T-helper 1 cell treated with Interleukin-12 subunit alpha and Interleukin-12 subunit beta and Interleukin-4 antibody, amounts not matched to agents 30 ng/mL and 1 ng/mL, for 36 hours (primary cell): ENCODE measurements at places on chromosomes 3 and 15. TPM values are rescaled to one million over a fixed set of nuclear protein-coding genes. Genes with fewer than 3 reads are reported as not detected.

Gene MOBP
- not detected in 2 replicates for total RNA-seq

Gene IL20RB
- total RNA-seq = 1.6 and 2.0 TPM in 2 replicates

Gene SLC38A3
- not detected in 2 replicates for total RNA-seq

Gene ZCWPW2
- total RNA-seq = 0.12 TPM in 1 of 2 replicates, not detected in the other

Gene SH2D7
- 0.07 and 0.27 TPM in 2 replicates for total RNA-seq

Gene XCR1
- 0.05 TPM in 2 replicates for total RNA-seq

Gene LSAMP
- not detected in 2 replicates for total RNA-seq

Gene COL6A5
- total RNA-seq = 0.05 and 0.15 TPM in 2 replicates

Gene FMN1
- total RNA-seq = 0.05 TPM in 1 of 2 replicates, not detected in the other

Gene CP
- total RNA-seq = not detected in 2 replicates

Gene PYGO1
- total RNA-seq = not detected in 2 replicates

Gene TWF2
- total RNA-seq = 117 and 132 TPM in 2 replicates

Gene RHCG
- not detected in 2 replicates for total RNA-seq

Gene CAPN3
- total RNA-seq = 4.5 and 4.8 TPM in 2 replicates

Gene CCR1
- 78.2 and 80.0 TPM in 2 replicates for total RNA-seq

Gene GCSAM
- total RNA-seq = 5.3 and 5.7 TPM in 2 replicates

Gene SLC28A2
- total RNA-seq = not detected in 2 replicates

Gene HDGFL3
- 82.3 and 87.0 TPM in 2 replicates for total RNA-seq

Gene PDIA5
- total RNA-seq = 23.4 and 24.9 TPM in 2 replicates

Gene PLA2G4B
- total RNA-seq = 12.9 and 15.6 TPM in 2 replicates

Gene DLL4
- total RNA-seq = not detected in 2 replicates

Gene WDR49
- total RNA-seq = 0.32 TPM in 1 of 2 replicates, not detected in the other

Gene EAF2
- 17.0 and 19.2 TPM in 2 replicates for total RNA-seq

Gene MYZAP
- not detected in 2 replicates for total RNA-seq

Gene CYP11A1
- total RNA-seq = not detected in 2 replicates

Gene RETNLB
- not detected in 2 replicates for total RNA-seq

Gene CCDC54
- not detected in 2 replicates for total RNA-seq

Gene SI
- total RNA-seq = not detected in 2 replicates

Gene IGDCC3
- not detected in 2 replicates for total RNA-seq

Gene MST1R
- 3.7 and 4.8 TPM in 2 replicates for total RNA-seq

Gene ZNF620
- total RNA-seq = 6.4 and 6.6 TPM in 2 replicates

Gene SLC24A5
- not detected in 2 replicates for total RNA-seq

Gene LRRIQ4
- total RNA-seq = not detected in 2 replicates
